B cell (primary cell): ENCODE measurements at places on chromosomes 2 and 18. TPM values are rescaled to one million over a fixed set of nuclear protein-coding genes. Genes with fewer than 3 reads are reported as not detected.

Gene CYTIP
- total RNA-seq, result 327 and 358 TPM in 2 replicates

Gene DGUOK
- total RNA-seq, result 61.7 and 65.4 TPM in 2 replicates

DNA sequence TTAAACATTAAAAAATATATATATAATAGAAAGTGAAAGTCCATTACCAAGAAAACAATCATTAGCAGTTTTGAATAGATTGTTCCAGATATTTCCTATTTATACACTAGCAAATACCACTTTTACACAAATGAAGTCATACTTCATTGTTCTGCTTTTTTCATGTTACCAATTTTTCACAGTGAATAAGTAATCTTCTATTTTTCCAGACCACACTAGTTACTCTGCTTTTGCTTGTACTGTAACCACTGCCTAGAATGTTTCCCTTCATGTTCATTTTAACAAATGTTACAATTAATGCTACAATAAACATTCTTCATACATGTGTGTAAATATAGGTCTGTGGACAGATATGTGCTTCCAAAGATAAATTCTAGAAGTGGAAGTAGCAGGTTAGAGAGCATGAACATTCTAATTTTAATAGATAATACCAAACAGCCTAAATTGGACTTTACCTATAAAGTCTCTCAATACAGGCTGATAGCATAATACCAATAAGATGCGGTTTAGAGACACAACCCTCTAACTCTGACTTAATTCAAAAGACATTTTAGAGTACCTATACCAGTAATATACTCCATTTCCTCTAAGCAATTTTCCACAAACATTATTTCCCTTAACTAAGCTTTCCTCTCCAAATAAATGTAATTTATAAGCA lies 17.0 kb downstream of the ITSN2 start:
- DNase-seq, result peak; percentile 39
- peaks cover 81% of the 10 kb centered on the region for H3K4me1 ChIP-seq
- no peaks in the 10 kb centered on the region for H3K27me3 ChIP-seq
- H3K36me3 ChIP-seq, result peaks cover 2% of the 10 kb centered on the region
- H3K27ac ChIP-seq, result peak overlapping the region; percentile 63
- peak overlapping the region; percentile 54 for H3K4me3 ChIP-seq

Gene MYO7B
- total RNA-seq, result 2.6 and 5.0 TPM in 2 replicates

DNA sequence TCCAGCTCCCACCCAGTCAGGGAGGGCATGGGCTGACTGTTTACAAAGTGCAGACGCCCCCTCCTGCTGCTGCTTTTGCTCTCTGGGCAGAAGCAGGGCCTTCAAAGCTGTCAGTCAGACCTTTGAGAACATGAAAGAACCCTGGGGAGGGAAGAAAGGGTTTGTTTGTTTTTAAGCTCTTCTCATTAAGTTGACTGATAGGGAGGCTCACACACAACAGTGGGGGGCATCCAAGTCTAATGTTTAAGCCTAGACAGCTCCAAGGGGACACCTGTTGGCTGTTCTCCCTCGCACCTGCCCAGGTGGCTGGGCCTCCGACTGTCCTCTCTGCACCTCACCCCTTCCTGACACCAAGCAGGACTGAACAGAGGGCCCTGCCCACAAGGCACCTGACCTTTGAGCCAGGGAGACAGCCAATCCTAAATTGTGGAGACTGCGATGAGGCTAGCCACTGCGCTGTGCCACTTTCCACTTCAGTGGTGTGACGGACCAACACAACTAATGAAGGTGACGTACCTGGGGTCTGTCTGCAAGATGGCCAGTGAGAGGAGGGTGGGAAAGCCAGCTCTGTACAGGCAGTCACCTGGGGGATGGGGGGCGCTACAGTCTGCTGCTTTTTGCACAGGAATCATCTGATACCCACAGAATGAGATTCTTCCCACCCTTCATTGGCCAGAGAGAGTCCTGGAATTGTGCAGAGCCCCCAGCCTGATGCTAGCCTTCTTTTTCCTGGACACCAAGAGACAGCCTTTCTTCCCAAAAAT lies 16.3 kb downstream of the ST6GAL2 start:
- H3K4me1 ChIP-seq, result no peaks in the 10 kb centered on the region
- H3K27me3 ChIP-seq, result no peaks in the 10 kb centered on the region
- no peak overlapping the region for H3K4me3 ChIP-seq

DNA sequence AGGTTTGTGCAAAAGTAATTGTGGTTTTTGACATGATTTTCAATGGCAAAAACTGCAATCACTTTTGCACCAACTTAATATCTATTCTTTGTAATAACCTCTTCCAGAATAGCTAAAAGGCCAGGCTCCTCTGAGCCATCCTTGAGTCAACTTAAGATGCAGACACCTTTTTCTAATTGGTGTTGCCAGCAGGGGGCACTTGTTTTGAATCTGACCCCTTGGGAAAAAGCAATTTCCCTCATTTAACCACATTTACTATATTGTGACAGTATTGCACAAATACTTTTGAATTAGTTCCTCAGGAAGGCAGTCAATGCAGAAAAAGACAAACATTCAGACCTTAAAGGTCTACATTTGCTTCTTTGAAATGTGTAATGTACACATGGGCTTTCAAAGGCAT lies 78.6 kb upstream of the GALNT5 start:
- H3K4me1 ChIP-seq, result no peaks in the 10 kb centered on the region
- H3K4me3 ChIP-seq, result no peak overlapping the region
- no peaks in the 10 kb centered on the region for H3K36me3 ChIP-seq
- no peak for DNase-seq
- H3K27me3 ChIP-seq, result no peaks in the 10 kb centered on the region
- no peak overlapping the region for H3K27ac ChIP-seq

- no peak overlapping the region for H3K4me3 ChIP-seq
- H3K36me3 ChIP-seq, result no peaks in the 10 kb centered on the region
- H3K27me3 ChIP-seq, result peaks cover 4% of the 10 kb centered on the region
- no peak for DNase-seq
Observed at GRCh38 chr2:149082079-149082478, 43.6 kb downstream of the LYPD6B start.

GRCh38 chr2:126659562-126660467 lies 3.9 kb downstream of the GYPC start:
- no peak for DNase-seq
- peak overlapping the region; percentile 80 for H3K27ac ChIP-seq
- peaks cover 76% of the 10 kb centered on the region for H3K4me1 ChIP-seq
- H3K4me3 ChIP-seq, result peak overlapping the region; percentile 17

GRCh38 chr18:44737623-44738022 lies 56.9 kb downstream of the SETBP1 start:
- H3K36me3 ChIP-seq, result peaks cover 7% of the 10 kb centered on the region
- no peaks in the 10 kb centered on the region for H3K27me3 ChIP-seq
- no peak for DNase-seq
- H3K4me1 ChIP-seq, result peaks cover 34% of the 10 kb centered on the region

Gene SMIM21
- total RNA-seq, result not detected in 2 replicates

Gene SLC16A14
- total RNA-seq, result 2.4 and 2.7 TPM in 2 replicates

DNA sequence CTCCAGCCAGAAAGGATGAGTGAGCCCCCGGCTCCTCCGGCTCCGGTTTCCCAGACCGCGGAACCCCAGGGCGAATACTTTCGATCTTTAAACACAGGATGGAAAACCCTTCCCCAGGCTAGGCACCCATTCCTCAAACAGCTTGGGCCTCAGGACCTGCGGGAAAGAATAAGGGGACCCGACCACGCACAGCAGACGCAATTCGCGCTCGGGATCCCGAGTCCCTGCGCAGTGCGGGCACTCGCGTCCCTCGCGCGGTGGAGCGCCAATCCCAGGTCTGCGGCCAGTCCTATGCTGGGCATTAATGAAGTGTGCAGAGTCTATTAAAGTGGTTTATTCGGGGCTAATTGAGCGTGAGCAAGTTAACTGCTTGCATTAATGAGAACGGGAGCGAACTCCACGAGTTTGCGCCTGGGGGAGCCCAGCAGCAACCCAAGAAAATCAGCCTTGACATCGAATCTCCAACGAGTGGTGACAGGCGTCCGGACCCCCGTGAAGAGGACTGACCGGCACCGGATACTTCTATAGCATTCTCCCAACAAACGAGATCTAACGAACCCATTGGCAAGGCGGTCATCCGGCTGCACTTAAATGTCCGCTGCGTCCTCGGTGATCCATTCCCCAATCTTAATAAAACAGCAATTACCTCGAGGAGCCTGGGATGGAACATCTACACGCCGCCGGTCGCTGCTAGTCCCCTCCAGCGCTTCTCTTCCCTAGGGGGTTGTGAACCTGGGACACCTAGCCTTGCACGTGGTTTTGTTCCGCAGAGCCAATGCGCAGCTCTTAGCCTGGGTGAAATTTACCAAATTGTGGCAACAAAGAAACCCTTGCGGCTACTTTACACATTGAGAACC lies 1.6 kb downstream of the OSR1 start:
- DNase-seq, result peak; percentile 61
- peak overlapping the region; percentile 23 for H3K4me3 ChIP-seq
- no peaks in the 10 kb centered on the region for H3K27me3 ChIP-seq

GRCh38 chr2:157122776-157123175 lies 134.7 kb upstream of the GALNT5 start:
- no peak for DNase-seq
- no peaks in the 10 kb centered on the region for H3K4me1 ChIP-seq
- H3K27me3 ChIP-seq, result no peaks in the 10 kb centered on the region
- H3K36me3 ChIP-seq, result no peaks in the 10 kb centered on the region

- H3K4me3 ChIP-seq, result no peak overlapping the region
- H3K36me3 ChIP-seq, result no peaks in the 10 kb centered on the region
- DNase-seq, result no peak
- H3K27ac ChIP-seq, result no peak overlapping the region
- H3K27me3 ChIP-seq, result peaks cover 3% of the 10 kb centered on the region
- H3K4me1 ChIP-seq, result no peaks in the 10 kb centered on the region
Observed at GRCh38 chr18:61844726-61845125, 48.1 kb downstream of the RNF152 start.

Gene ZNF396
- total RNA-seq, result 3.2 and 4.8 TPM in 2 replicates

Gene SATB2
- total RNA-seq, result 0.49 and 0.61 TPM in 2 replicates

DNA sequence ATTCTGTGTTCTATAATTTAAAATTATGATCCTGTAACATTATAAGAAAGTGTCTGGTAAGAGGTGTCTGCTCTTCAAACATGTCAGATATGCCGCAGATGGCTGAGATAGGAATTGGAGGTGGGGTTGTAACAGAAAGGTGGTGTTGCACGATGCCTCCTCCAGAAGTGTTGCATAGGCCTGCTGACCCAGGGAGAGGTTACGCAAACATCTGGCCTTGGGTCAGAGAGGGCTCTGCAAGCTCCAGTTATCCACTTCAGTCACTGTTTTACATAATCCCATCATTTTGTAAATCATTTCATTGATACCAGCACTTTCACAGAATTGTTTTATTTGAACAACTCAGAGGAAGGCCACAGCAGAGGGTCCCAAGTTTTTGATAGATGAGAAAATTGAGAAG lies 256.5 kb downstream of the OSR1 start:
- H3K27me3 ChIP-seq, result no peaks in the 10 kb centered on the region
- no peaks in the 10 kb centered on the region for H3K4me1 ChIP-seq
- H3K27ac ChIP-seq, result no peak overlapping the region
- H3K4me3 ChIP-seq, result no peak overlapping the region
- no peak for DNase-seq

DNA sequence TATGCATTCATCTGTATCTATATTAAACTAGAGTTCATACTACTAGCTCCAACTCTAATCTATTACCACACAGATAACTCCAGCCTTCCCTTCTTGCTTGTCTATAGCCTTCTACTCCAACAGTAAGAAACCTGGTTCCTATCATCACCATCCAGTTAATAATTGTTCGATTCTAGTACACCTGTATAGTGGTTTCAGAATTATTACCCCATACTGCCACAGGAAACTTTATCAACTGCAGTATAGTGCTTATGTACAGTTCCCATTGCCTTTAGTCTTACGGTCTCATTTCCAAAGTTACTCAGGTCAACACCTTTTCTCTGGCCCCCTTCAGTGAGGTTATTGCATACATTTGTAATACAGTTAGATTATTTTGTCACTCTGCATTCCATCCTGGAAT lies 14.5 kb downstream of the METTL8 start:
- no peak for DNase-seq
- H3K36me3 ChIP-seq, result no peaks in the 10 kb centered on the region
- H3K27me3 ChIP-seq, result no peaks in the 10 kb centered on the region

DNA sequence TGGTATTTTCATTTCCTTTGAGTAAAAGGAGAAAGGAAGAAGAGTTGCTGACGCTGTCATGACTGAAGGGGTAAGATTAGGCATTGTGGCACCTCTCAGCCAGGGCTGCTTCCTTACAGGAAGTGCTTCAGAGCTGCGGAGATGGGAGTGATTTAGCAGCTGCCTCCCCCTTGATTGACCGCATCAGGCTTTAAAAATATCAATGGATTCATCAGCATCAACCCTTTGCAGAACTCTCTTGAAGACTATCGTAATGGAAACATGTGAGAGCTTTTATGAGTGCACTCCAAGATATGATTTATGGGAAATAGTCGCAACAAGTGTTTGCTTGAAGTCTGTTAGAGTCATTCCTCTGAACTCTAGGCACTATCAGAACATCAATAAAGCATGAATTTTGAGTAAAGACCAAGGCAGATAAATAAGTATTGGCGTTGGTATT lies 141.1 kb downstream of the CSRNP3 start:
- DNase-seq, result no peak
- H3K4me1 ChIP-seq, result peaks cover 3% of the 10 kb centered on the region
- H3K36me3 ChIP-seq, result no peaks in the 10 kb centered on the region
- no peaks in the 10 kb centered on the region for H3K27me3 ChIP-seq
- H3K4me3 ChIP-seq, result no peak overlapping the region
- H3K27ac ChIP-seq, result no peak overlapping the region

DNA sequence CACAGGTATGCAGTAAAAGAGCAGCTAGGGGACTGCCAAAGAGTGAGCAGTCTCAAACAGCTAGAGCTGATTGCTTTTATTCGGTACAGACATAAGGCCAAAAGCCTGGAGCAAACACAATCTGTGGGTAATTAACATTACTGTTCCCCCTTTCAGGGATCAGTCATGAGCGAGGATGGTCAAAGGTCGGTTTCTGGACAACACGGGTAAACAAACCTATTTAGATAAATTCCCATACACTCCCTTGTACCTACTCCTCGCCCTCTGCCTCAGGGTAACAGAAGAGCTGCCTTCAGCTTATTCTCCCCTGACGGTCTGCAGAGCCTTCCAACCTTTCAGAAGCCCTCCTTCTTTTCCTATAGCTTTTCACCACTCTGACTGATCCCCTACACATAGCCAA lies 586.0 kb downstream of the SUCLG1 start:
- DNase-seq, result no peak
- H3K27ac ChIP-seq, result no peak overlapping the region
- H3K36me3 ChIP-seq, result no peaks in the 10 kb centered on the region
- no peaks in the 10 kb centered on the region for H3K27me3 ChIP-seq
- H3K4me1 ChIP-seq, result no peaks in the 10 kb centered on the region

DNA sequence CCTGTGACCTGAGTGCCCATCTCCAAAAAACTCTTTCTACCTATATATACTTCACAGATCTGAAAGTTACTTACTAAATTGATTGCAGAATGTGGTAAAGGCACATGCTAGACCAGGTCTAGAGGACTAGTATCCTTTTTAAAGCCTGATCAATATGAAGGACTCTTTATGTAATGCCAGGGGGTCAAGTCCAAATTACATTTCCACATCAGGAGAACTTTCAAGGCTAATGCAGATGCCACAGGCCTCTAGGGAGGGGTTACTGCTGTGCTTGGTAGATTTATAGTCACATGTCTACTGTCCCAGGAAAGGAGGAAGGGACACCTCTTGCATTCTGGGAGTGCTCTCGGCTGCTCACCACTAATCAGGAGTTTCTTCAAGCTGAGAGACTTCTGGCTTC lies 118.4 kb upstream of the NOSTRIN start:
- H3K4me1 ChIP-seq, result no peaks in the 10 kb centered on the region
- H3K27ac ChIP-seq, result no peak overlapping the region
- no peak overlapping the region for H3K4me3 ChIP-seq
- H3K27me3 ChIP-seq, result no peaks in the 10 kb centered on the region

Gene SNED1
- 336 and 346 TPM in 2 replicates for total RNA-seq

- H3K4me1 ChIP-seq, result peaks cover 4% of the 10 kb centered on the region
- no peak overlapping the region for H3K4me3 ChIP-seq
- H3K27ac ChIP-seq, result no peak overlapping the region
- H3K36me3 ChIP-seq, result no peaks in the 10 kb centered on the region
- no peaks in the 10 kb centered on the region for H3K27me3 ChIP-seq
Observed at GRCh38 chr2:75605770-75606529, 40.6 kb upstream of the MRPL19 start.
